ENCODE measurements at places on chromosomes 16 and 17.

GRCh38 chr17:17400566-17401184, 76.1 kb upstream of the MED9 start:
- DNase-seq, result no peak

DNA sequence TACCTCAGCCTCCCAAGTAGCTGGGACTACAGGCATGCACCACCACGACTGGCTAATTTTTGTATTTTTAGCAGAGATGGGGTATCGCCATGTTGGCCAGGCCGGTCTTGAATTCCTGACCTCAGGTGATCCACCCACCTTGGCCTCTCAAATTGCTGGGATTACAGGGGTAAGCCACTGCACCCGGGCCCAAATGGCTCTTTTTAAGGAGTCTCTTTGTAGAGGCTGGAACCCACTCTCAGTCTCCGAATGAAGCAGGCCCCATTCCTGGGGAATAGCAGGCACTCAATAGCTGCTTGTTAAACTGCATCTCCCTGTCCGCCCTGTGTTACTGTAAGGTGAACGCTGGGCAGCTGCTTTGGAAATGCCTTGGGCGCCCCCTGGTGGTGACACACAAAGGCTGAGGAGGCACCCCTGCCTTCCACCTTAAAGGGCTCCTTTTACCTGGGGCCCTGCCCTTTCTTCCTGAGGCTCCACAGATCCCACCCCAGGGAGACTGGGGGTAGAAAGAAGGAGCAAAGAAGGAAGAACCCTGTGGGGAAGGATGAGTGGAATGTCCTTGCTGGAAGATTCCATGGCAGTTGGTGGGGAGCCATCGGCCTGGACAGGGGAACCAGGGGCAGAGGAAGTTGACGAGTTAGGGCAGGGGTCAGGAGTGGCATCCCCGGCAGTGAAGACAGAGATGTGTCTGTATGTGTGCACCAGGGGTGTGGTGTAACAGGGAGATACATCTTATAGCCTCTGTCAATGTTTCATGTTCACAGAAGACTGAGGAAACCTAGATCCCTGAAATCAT, 6.1 kb upstream of the SP2 start:
- DNase-seq, result peak; percentile 94

DNA sequence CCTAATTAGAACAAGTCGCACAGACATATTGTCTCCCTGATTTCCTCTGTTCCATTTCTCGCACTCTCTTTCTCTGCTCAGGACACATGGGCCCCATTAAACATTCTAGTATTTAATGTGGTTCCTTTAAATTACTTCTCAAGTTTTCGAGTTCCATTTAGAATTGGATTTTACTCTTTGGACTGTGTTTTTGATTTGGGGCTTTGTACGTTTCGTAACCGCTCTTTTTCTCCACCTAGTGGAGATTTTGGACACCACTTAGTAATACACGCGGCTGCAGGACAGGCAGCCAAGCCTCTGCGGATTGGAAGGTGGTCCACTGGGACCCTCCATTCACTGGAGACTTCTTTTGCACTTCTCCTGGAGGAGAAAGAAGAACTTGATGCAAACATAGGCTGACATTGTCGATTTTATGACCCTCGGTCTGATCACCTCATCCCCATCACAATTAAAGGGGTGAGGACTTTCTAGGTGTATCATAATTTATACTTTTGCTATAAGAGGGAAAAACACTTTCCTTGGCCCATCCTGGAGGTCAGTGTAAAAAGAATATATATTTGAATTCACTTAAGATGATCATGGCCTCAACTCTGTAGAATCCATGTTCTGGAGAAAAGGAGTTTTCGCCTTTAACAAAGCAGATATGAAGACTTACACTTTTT, 85.7 kb downstream of the NOG start:
- no peak for DNase-seq

- no peak for DNase-seq
These were observed 299.3 kb downstream of the SOX9 start for GRCh38 chr17:72419866-72420774.

DNA sequence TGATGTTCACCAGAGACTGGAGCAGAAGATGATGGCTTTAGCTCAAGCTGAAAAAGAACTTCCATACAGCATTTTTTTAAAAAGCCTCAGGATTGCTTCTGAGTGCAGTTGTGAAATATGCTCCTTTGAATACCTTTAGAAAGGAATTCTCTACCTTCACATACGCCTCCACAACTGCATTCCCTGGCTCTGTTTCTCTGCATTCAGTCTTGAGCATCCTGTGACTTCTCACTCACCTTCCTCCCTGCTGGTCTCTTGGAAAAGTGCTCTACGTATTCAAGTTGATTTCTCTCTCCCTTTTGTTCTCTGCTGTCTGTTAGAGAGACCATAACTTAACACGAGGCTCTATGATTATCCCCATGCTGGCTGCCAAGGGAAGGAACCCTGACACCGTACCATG, 34.5 kb downstream of the HS3ST2 start:
- no peak for DNase-seq

DNA sequence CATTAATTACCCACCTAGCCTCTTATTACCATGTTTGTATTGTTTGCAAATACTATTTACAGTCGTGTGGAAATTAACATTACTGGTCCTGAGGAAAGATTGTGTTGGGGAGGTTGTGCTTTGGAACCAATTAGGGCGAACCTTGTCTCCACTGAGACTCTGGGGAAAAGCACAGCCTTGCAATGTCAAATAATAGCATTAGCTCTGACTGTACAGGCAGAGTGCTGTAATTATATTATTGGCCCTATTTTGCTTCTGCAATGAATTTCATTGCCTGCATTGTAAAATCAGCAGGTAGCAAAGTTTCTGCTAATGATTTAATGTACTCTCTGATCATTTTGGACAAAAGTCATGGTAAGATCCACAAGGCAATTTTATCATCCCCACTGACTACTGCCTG, 97.0 kb downstream of the WWOX start:
- DNase-seq, result no peak

DNA sequence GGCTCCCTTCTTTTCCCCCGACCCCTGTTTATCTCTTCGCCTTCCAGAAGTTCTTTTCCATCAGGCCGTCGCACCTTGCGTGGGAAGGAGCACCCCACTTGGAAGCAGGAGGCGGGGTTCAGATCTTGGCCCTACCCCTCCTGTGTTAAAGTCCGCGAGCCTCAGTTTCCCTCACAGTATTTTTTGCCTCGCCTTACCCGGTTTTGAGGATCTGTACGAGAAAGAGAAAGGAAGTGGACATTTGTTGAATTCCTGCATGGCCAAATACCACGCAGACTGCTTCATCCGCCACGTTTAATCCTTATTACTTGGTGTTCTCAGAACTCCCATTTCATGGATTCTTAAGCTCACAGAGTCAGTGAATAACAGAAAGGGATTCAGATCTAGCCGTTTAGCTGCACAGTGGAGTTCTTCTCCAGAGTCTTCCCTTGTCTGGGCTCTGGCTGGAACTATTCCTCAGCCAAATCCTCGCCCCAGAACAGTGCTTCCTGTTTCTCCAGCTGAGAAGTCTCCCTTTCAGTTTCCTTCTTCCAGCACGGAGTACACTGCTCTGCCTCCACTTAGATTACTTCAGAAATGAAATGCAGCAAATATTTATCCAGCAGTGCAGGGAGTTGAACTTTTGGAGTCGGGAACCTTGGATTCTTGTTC, 590 bp downstream of the TMEM219 start:
- no peak for DNase-seq

GRCh38 chr17:31224366-31224765, 72.7 kb downstream of the OMG start:
- DNase-seq, result no peak

- no peak for DNase-seq
These were observed 13.6 kb downstream of the CEP20 start for GRCh38 chr16:15874745-15875314.

- DNase-seq, result no peak
These were observed 500.3 kb upstream of the CDH11 start for GRCh38 chr16:65622151-65622550.

- no peak for DNase-seq
These were observed 154.4 kb upstream of the PIRT start for GRCh38 chr17:10992106-10992880.

DNA sequence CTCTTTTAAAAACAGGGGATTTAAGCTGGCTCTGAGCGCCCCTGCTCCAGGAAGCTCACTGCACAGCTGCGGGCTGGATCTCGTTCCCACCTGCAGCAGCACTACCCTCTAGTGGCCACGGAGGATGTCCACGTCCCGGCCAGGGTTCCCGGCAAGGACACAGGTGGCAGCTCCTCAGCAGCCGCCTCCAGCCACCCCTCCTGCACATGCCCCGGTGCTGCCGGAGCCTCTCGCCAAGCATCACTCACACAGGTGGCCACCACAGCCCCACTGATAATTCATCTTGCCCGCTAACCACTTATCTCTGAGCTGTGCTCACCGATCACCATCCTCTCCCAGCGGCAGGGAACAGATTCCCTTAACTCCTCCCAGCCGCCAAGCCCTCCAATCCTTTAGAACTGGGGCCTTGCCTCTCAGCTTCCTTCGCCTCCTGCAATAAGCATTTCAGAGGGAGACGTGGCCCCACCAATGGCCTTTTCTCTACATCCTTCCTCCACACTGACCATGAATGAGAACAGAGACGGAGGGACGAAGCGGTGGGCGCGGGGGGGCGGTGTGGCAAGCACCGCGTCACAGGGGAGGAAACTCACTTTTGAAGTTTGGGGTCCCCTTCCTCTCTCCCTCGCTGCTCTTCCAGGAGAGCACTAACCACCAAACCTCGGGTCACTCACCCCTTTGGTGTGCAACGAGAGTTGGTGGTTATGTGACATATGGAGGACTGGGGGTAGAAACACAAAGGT, 222.1 kb downstream of the RBFOX3 start:
- peak; percentile 75 for DNase-seq

- DNase-seq, result no peak
These were observed 67.4 kb downstream of the MAP2K4 start for GRCh38 chr17:12088035-12088434.

GRCh38 chr17:49180303-49180702, 30.1 kb downstream of the GNGT2 start:
- DNase-seq, result peak; percentile 77

DNA sequence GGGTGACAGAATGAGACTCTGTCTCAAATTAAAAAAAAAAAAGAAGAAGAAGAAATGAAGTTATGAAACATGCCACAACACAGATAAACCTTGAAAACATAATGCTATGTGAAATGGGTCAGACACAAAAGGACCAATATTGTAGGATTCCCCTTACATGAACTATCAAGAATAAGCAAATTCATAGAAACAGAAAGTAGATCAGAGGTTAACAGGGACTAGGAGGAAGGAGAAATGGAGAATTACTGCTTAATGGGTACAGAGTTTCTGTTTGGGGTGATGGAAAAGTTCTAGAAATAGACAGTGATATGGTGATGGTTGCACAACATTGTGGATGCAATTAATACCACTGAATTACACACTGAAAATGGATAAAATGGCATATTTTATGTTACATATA, 16.3 kb downstream of the RANBP10 start:
- no peak for DNase-seq

DNA sequence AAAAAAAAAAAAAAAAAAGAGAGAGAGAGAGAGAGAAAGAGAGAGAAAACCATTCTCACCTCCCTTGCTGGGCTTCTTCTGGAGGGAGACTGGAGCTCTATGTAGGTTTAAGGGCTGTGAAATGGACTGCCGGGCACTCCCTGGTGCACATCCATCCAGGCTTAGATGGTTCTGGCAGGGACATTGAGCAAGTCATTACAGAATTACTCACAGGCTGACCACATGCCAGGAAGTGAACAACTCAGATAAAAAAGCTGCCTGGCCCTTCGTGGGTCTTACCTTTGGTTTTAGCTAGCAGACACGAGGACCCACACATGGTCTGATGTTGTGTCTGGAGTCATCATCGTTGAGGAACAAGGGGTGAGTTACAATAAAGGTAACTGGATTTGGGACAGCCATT, 847.4 kb upstream of the EEF2KMT start:
- no peak for DNase-seq
